ENCODE measurements at places on chromosomes 5 and 9.

- no peak for DNase-seq
Measured at GRCh38 chr5:116685931-116686330, 111.3 kb upstream of the SEMA6A start.

DNA sequence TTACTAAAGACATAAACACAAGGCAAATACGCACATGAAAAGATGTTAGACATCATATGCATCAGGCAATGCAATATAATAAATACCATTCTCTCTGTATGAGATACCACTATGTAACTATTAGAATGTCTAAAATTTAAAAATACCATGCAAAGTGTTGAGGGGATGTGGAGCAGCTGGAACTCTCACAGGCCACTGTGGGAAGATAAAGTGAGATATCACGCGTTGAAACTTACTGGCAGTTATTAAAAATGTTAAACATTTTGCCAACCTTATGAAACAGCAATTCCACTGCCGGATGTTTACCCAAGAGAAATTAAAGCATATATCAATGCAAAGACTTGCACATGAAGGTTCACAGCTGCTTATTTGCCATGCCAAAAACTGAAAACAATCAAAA is 556.7 kb downstream of the LRRC70 start:
- DNase-seq: no peak

- no peak for DNase-seq
Measured at GRCh38 chr9:134100040-134100439, 32.2 kb upstream of the BRD3 start.

GRCh38 chr5:143054480-143054941 is 284.3 kb downstream of the ARHGAP26 start:
- peak; percentile 41 for DNase-seq

DNA sequence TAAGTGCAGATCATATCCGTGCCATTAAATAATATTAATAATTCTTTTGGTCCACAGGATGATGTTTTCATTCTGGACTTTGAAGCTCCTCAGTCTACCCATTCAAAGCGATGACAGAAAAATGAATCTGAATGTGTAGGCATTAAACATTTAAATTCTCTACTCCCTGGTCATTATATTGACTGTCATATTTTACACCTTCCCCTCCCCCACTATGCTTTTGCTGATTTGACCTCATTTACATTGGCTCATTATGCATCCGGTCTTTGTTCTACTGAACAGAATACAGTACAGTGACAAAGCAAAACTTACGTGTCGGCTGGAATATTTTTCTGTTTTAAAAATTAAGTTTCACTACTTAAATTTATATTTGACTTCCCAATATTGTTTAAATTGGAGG is 289.7 kb upstream of the TMEM161B start:
- no peak for DNase-seq

GRCh38 chr5:136036293-136036911 is 7.6 kb downstream of the TGFBI start:
- no peak for DNase-seq

DNA sequence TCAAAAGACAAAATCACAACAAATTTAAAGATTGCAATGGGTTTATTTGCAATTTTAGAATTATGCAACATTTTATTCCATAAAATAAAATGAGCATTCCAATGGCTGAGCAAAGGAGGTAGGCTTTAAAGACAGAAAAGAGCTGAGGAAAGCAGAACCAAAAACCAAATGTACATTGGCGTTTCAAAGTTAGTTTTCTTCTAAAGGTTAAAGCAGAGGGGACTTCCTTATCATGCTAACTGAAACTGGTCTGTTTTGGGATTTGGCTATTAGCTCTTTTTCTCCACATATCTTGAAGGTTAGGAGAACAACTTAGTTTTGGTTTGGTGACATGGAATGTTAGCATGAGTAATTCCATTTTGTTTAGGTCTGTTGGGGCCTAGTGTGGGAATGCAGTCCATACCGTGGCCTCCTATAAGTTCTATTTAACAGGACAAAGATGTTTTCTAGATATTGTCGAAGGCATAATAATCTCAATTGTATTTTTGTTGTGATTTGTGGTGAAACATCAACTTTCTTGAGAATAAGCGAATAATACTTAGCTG is 20.3 kb downstream of the DCP2 start:
- DNase-seq: no peak

GRCh38 chr9:84371737-84372136 is 31.2 kb upstream of the SLC28A3 start:
- no peak for DNase-seq

GRCh38 chr5:132528866-132529634 is 14.3 kb downstream of the IL5 start:
- DNase-seq: peak; percentile 25

- no peak for DNase-seq
Measured at GRCh38 chr9:136508729-136509500, 26.1 kb upstream of the SEC16A start.

DNA sequence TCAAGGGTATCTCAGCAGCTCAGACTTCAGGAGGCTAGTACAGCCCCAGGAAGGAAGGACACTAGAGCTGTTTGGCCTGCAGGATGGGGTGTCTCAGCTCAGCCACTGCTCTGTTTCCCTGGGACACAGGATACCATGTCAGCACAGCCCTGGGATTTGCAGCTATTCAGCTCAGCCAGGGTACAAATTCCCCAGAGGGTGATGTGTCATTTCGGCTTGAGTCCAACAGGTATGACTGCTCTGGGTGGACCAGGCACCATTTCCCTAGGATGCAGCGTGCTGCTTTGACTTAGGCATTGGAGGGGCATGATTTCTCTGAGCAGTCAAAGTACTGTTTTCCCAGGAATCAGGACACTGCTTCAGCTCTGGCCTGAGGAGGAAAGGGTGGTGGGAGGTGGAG is 130.1 kb downstream of the ARSB start:
- no peak for DNase-seq

DNA sequence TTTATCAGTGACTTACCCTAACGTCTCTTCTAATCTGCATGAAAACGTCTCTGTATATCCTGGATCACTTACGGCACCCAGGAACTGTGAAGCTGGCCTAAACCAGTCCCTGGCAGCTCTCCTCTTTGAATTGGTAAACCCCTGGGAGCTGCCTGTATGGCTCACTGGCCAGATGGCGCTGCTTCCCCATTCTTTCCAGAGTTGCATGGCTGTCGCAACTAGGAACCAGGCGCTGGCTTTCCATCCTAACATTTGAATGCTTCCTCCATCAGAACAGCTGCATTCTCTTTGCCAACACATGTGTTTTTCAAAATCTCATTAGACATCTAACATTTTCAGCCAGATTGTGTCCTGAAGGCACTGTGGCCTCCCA is 8.0 kb upstream of the PCA3 start:
- DNase-seq: no peak

DNA sequence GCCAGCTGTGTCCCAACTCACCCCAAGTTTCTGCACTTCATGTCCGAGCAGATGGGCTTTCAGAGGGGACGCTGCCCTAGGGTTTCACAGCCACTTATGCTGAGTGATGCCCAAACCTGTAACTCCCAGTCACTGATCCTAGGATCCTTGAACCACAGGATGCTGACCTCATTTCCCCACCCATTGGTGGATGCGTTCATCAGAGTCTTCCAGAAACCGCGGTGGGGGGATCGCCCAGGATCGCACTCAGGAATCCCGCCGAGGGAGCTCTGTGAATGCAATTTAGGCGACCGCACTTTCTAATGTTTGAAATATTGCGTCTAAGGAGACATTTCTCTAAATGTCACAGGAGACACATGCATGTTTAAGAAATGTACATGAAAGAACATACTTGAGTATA is 212.3 kb upstream of the IRX4 start:
- DNase-seq: no peak

DNA sequence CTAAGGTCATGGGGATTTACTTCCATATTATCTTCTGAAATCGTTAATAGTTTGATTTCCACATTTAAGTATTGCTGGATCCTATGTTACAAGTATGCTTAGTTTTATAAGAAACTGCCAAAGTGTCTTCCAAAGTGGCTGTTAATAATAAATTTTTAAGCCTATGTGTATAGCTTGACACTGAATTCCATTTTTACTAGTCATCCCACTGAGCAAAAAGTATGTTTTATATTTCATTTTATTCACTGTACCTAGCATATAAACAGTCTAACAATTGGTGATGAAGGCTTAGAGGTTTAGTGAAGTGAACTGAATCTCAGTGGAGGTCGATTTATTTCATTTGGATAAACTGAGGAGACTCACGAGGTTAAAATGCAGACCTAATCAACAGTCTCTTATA is 174.6 kb downstream of the ADAMTS6 start:
- no peak for DNase-seq

GRCh38 chr9:137694962-137695875 is 76.4 kb downstream of the EHMT1 start:
- DNase-seq: no peak

DNA sequence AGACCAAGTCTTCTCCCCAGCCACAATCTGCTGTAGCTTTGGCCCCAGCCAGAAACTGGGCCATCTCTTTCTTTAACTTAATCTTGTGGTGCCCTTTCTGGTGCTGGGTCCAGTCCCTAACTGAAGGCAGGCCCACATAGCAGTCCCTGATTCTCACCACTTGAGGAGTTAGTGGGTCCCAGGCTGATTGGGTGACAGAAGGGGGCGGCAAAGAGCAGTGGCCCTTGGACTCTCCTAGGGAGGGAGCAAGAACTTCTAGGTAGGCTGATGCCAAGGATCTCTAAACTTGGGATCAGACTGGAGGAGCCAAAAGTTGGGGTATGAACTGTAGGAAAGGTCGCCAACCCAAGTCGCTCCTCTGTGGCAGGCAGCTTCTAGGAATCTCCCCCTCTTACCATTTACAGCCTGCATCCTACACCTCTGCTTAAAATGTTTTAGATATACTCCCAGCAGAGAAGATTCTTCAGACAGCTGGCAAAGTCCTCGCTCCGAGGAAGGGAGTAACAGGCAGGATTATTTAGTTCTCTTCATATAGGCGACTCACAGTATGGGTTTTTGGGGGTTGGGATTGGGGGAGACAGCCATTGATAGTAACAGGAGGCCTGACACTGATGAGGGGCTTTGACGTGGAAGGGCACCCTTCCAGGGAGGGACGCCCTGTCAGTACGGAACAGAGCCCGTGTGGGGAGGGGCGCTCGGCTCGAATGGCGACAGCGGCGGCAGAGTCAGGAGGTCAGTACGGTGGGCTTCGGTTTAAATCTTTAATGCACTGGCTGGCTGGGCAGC is 2.0 kb upstream of the CCL27 start:
- peak; percentile 85 for DNase-seq

DNA sequence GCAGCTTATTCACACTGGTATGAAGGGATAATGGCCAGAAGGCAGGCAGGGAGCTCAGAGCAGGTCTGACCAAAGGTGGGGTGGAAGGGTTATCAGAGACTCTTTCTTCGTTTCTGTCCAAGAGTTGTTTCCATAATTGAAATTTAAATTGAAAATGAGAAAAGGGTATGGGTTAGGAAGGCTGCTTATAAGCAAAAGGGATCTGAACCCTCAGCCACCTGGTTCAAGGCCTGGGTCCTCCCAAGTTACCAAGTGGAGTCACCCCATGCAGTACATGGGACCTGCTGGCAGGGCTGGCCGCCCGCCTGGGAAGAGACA is 17.8 kb downstream of the EEIG1 start:
- no peak for DNase-seq

Measured in CD4-positive, alpha-beta T cell treated with Interleukin-4 for 4 hours (primary cell).